ENCODE measurements at places on chromosomes 16 and 17. TPM values are rescaled to one million over a fixed set of nuclear protein-coding genes. Genes with fewer than 3 reads are reported as not detected.

The TNFSF13 gene
- total RNA-seq = 101 TPM

The EVI2A gene
- 38.2 TPM for total RNA-seq

The CES5A gene
- total RNA-seq = not detected

The TMEM204 gene
- 69.2 TPM for total RNA-seq

The DOC2B gene
- 13.7 TPM for total RNA-seq

Measured in upper lobe of right lung (tissue), 1 donor.